GM13976 (cell line): ENCODE measurements at places on chromosomes 11 and 22.
A peak's percentile ranks its signal among the peaks of the same experiment; 100 is the strongest.

GRCh38 chr22:32545801-32546200, 71.2 kb downstream of the FBXO7 start:
- DNase-seq, result no peak

GRCh38 chr11:1072821-1073231, 1.8 kb upstream of the MUC2 start:
- DNase-seq, result no peak

GRCh38 chr11:5247472-5248192, 2.0 kb downstream of the HBG1 start:
- no peak for DNase-seq

DNA sequence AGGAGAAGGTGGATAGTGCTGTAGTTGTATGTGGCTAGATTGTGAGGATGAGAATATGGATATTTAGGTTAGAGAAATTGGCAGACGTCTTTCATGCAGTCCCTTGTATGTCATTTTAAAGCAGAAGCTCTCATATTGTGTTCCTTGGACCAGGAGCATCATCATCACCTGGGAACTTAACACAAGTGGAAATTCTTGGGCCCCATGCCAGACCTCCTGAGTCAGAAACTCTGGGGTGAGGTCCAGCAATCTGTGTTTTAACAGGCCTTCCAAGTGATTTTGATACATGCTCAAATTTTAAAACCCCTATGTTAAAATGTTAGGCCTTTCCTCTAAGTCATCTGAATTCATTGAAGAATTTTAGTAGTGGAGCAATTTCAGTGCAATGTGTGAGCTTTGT, 34.8 kb downstream of the JHY start:
- DNase-seq, result no peak

GRCh38 chr11:67504950-67505581, at the start of gene PITPNM1:
Gene PITPNM1 (minus strand): TSS chr11:67505363. CDS start chr11:67504180, 1,183 bp downstream.
- DNase-seq, result peak; percentile 91

DNA sequence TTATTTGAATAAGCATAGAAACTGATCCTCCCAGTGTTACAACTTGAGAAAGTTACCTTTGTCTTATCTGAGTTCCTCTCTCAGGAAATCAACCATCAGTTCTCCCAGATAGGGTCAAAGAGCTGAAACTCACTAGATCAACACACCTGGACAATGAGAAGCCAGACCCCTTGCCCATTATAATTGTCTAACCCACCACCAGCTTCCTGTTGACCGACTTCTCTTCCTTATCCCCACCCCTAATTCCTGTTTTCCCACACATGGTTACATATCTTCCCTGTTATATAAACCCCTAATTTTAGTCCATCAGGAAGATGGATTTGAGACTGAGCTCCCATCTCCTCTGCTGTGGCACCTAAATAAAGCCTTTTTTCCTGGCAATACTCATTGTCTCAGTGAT, 6.9 kb downstream of the SLC5A4 start:
- no peak for DNase-seq

DNA sequence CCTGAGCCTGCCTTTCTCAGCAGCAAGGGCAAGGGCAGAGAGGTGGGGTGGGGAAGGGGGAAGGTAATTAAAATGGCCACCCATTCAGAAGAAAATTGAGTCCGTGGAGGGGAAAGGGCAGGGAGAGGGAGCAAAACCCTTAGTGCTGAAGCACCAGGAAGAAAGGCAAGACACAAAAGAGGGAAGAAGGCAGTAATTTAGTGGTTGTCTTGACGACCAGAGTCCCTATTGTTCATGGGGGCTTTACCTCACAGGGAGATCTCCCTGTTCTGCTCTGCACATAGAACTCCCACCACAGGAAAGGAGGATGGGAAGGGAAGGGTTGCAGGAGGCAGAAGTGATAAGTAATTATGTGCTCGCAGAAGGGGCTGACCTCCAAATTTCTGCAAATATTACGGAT, 23.4 kb downstream of the SNX19 start:
- no peak for DNase-seq

GRCh38 chr11:116551576-116551975, 221.2 kb downstream of the BUD13 start:
- no peak for DNase-seq

- DNase-seq, result peak; percentile 16
These were observed 39.9 kb downstream of the PPP2R1B start for GRCh38 chr11:111726301-111726713.

DNA sequence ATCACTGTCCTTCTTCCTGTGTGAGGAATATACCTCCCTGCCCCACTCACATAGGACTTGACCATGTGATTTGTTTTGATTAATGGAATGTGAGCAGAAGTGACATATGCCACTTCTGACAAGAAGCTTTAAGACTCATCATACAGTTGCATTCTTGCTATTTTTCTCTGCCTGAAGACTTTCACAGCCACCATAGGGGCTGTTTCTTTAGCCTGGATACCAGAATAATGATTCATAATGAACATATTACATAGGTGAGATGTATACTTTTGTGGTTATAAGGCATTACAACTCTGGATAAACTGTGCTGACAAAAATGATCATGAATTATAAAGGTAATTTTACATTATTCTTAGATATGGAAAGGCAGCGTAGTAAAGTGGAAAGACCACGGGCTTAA, 798.0 kb downstream of the DLG2 start:
- no peak for DNase-seq

DNA sequence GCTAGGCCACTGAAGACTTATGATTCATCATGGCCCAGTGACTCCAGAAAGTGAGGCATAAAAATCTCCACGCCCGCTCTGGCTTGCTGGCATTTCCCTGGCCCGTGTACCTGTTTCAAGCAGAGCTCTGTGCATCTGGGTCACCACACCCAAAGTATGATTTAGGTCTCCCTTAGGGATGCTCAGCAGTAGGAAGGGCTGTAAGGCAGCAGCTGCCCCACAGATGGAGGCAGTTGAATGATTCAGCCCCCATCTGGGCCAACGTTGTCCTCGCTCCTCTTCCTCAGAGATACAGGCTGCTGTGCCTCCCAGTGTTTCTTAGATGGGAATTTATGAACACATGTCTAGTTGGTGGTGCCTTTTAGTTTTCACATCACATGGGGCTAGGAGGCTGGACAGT, 21.6 kb downstream of the GPR83 start:
- no peak for DNase-seq

- no peak for DNase-seq
These were observed 302.7 kb downstream of the DDX10 start for GRCh38 chr11:108967571-108967970.

- no peak for DNase-seq
These were observed 27.3 kb upstream of the SUSD2 start for GRCh38 chr22:24153959-24154358.

DNA sequence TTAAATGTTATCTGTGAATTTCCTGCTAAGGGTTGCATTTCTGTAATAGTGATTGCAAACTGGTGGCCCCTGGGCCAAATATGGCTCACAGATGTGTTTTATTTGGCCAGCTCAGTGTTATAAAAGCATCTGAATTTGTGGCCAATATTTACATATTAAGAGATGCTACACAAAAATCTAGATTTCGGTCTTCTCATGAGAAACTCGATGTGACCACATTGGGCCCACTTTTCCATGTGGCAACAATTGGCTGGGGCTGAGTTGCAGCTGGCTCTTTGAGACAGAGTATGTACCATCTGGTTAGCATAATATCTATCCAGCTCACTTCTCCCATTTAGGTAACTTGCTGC, 244.5 kb upstream of the POU2AF2 start:
- DNase-seq, result no peak

DNA sequence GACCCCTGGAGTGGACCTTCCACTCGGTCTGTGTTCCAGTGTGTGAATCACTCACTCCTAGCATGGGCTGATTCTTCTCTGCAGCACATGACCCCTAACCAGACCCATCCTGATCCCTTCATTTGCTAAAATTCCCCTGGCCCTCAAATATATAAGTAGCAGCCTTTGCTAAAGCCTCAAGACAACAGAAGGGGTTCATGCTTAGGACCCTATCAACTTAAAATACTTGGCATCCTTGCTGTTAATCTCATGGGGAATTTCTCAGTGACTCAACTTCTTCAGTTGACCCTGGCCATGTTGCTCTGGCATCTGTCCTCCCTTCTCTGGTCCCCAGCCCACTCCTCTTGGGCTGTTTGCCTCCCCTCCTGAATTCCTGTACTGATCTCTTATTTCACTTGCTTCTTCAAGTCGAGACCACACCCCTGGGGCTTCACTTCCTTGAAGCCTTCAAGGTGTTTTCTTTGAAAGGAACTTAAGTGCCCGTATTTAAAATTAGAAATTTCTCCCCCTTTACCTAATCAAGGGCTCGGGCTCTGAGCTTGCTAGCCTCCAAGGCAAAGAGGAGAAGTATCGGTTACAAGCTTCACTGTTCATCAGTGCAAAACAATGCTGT, 23.6 kb downstream of the NNMT start:
- no peak for DNase-seq

- peak; percentile 70 for DNase-seq
These were observed 75.0 kb downstream of the JRKL start for GRCh38 chr11:96464700-96465307.

DNA sequence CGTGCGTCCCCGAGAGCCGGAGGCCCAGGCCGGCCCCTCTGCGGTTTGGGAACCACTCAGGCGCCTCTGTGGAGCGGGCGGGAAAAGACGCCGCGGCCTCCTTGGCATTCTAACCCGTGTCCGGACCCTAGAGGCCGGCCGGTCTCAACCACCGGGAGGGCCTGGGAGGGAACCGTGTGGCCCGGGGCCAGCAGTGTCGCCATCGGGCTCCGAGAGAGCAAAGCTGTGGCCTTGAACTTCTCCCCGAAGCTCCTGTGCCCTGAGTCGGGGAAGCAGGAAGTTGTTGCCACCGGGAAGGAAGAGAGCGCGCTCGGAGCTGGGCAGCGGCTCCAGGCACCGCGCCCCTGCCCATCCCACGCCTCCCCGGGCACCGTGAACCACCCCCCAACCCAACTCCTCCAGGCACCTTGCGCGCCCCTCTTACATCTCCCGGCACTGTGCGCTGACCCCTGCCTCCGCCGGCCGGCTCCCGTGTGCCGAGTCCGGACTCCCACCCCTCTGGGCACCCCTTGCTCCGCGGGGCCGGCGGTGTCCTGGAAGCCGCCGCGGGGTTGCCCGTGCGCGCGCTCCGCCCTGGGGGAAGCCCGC, 80.0 kb upstream of the PPARA start:
- no peak for DNase-seq

GRCh38 chr11:57135020-57135751, 46.6 kb upstream of the LRRC55 start:
- DNase-seq, result no peak

DNA sequence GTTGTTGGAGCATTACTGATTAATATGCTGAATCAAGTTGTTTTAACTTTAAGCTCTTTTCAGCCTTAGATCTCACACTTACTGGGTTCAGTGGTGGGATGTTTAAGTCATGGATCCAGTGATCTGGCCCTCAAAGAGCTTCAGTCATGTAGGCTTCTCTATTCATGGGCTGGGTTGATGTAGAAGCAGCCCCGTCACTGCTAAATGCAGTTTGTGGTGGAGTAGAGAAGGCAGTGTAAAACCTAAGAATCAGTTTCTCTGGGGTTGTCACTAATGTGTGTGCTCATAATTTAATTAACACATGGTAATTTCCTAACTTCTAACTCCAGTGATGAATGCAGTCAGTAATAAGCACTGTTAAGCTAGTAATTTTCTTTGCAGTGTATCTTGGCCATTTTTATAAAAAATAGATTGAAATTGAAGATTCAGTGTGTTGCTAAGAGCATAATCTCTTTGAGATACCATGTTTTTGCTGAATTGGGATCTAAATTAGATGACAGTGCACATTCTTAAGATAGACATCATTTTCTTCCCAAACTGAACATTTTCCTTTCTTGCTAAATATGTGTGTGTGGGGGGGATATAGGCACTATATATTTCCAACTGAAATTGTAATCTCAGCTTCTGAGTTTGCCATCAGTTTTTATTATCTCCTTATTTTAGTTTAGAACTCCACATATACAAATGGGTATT, 9.0 kb downstream of the SPCS2 start:
- DNase-seq, result no peak

DNA sequence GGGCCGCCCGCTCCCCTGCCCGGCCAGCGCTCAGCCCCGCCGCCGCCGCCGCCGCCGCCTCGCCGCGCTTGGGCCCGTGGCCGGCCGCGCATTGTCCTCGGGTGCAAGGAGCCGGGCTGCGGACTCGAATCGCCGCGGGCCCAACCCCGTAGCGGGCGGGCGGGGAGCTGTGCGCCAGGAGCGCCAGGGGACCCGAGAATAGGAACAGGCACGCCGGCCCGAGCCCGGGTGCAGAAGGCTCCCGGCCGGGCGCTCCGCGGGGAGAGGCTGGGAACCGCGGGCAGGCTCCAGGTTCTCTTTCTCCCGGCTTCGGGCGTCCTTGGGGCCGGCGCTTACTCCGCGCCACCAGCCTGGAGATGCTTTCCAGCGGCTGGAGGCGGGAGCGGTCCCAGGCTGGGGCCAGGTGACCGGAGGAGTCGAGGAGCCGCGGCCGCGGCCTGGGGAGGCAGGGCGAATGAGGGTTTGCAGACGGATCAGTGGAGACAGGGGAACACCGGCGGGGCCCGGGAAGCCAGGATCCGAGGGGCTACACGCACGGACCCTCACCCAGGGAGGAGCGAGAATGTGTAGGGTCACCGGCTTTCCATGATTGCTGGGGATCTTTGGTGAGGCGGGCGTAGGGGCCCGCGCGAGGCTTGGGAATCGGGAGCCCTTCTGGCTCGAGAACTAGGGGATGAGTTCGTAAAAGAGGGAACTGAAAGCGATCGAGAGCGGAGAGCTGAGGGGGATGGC, 726 bp downstream of the PKNOX2 start:
- DNase-seq, result peak; percentile 64

- no peak for DNase-seq
These were observed 37.9 kb upstream of the ARHGAP32 start for GRCh38 chr11:129230006-129230405.
